Activated CD8-positive, alpha-beta T cell treated with anti-CD3 and anti-CD28 coated beads for 36 hours (primary cell): ENCODE measurements at places on chromosomes 3 and 15. TPM values are rescaled to one million over a fixed set of nuclear protein-coding genes. Genes with fewer than 3 reads are reported as not detected.

PTPRG gene
- total RNA-seq = not detected

LIPH gene
- total RNA-seq = not detected

ACAP2 gene
- total RNA-seq = 54.6 TPM

- DNase-seq = no peak
Observed at GRCh38 chr3:153137626-153138025, 24.4 kb upstream of the RAP2B start.

DNA sequence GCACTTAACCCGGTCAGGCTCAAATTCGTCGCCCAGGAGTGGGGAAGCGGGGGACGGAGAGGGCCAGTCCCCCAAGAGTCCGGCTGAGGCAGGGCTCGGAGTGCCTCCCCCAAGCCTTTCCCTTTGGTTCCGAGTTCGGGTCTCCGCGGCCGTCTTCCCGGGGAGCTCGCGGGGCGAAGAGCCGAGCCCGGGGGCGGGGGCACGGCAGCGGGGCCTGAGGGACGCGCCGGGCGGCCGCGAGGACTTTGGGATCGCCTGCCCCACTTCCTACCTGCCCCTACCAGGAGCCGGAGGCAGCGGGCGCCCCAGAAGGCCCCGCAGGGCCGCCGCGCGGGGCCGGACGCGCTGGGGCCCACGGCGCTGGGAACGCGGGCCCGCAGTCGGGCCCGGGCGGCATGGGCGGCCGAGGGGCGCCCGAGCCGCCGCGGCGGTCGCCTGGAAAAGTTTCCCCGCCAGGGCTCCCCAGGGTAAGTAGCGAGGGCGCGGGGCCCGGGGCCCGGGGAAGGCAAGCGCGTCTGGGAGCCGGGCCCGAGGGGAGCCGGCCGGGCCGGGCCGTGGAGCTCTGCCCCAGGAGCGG is 2.8 kb downstream of the FURIN start:
- no peak for DNase-seq

- DNase-seq = peak; percentile 25
Observed at GRCh38 chr3:172449466-172450149, 1.4 kb upstream of the GHSR start.

DNA sequence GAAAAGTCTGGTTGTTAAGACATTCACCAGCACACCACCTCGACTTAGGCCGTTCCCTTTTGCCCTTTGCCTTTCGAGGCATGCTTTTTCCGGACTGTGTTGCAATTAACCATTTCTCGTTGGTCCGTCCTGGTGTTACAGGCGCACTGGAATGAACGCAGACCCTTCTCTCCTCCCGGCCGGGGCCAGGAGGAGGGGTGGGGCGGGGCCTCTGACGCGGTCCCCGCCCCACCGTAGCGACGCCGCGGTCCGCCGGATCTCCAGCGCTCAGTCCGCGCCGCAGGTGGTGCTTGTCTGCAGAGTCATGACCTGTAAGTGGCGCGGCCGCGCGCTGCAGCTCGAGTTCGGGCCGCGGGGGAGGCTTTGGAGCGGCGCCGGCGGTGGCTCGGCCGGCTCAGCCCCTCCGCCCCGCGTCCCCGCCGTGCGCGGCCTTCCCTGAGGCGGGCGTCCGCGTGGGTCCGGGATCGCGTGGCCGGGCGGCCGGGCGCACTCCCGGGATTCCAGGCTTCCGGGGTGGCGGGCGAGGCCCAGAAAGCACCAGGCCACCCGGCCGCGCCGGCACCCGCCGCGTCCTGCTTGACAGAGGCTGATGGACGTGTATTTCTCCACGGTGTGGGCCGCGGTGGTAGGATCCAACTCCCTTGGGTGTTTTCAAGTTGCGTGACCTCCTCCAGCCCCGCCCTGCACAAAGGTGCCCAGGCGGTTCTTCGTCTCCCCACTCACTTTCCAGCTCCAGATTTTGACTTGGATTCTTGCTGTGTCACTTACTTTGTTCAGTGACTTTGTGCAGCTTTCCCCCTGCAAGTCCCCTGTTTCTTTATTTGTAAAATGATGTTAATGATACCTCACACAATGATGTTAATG is at the start of gene NIT2:
NIT2 (plus strand) TSS at position 270 of the 864 bp plus-strand sequence; CDS start at position 305, 35 bp downstream.
- peak; percentile 89 for DNase-seq

GRCh38 chr3:144270100-144270499 is 298.5 kb downstream of the DIPK2A start:
- no peak for DNase-seq

GRCh38 chr3:4514321-4514720 is 21.2 kb downstream of the ITPR1 start:
- DNase-seq = no peak

- DNase-seq = no peak
Observed at GRCh38 chr15:67116742-67117141, 51.3 kb downstream of the SMAD3 start.

DNA sequence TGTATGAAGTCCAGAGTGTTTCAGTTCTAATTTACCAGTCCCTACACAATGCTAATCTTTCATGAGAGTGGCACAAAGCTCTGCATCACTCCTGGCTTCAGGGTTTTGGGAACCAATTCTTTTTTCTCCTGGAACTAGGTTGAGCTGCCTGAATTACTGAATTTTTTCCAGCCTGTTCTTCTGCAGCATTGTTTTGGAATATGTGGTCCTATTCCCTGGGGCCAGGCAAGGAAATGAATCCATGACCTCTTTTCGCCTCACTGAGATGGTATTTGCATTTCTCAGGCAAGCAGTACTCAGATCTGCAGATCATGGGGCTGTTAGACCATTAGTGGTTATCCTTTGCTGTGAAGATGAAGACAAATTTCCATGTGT is 25.6 kb upstream of the GPR171 start:
- DNase-seq = no peak

DNA sequence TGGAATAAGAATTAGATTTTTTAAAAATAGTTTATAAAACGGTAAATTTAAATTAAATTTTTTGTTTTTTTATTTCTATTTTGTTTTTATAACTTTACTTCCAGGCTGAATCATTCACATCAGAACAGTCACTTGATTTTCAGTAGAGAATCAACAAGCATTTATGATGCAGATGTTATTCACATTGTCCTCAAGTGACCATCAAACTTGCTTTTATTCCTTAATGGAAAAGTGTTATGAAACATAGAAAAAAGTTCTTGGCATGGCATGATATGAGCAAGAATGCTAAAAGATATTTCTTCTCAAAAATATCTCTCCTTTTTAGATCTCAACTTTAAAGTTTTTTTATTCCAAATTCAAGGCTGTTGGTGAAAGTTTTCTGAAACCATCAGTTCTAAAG is 70.9 kb upstream of the TGFBR2 start:
- no peak for DNase-seq

DNA sequence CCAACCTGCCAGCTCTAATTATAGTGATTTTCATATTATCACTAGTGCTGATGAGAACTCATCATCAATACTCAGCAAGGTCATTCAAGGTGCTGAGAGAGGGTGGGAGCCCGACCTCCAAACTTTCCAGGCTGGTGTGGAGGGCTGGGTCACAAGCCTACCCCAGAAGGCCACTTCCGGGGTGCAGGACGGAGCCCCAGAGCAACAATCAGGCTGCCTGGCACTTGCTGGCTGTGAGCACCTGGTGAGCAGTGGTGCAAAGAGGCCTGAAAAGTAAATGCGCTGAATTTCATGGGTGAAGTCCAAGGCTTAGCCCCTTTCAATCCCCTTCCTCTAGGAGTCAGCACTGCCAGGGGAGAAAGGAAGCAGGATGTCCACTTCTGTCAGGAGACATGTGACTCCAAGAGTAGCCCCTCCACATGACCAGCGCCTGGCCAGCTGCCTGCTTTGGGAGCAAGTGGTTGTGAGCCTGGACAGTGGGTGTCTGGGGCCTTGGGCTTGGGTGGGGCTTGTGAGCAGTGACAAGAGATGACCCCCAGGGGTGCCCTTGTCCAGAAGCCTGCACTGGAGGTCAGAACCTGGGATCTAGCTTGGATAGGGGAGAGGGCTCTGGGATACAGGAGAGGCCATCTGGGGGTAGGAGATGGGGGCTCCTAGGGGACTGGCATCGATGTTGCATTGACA is 165.0 kb upstream of the TLE3 start:
- no peak for DNase-seq

GRCh38 chr15:74387621-74388362 is 20.3 kb upstream of the CYP11A1 start:
- DNase-seq = no peak

DNA sequence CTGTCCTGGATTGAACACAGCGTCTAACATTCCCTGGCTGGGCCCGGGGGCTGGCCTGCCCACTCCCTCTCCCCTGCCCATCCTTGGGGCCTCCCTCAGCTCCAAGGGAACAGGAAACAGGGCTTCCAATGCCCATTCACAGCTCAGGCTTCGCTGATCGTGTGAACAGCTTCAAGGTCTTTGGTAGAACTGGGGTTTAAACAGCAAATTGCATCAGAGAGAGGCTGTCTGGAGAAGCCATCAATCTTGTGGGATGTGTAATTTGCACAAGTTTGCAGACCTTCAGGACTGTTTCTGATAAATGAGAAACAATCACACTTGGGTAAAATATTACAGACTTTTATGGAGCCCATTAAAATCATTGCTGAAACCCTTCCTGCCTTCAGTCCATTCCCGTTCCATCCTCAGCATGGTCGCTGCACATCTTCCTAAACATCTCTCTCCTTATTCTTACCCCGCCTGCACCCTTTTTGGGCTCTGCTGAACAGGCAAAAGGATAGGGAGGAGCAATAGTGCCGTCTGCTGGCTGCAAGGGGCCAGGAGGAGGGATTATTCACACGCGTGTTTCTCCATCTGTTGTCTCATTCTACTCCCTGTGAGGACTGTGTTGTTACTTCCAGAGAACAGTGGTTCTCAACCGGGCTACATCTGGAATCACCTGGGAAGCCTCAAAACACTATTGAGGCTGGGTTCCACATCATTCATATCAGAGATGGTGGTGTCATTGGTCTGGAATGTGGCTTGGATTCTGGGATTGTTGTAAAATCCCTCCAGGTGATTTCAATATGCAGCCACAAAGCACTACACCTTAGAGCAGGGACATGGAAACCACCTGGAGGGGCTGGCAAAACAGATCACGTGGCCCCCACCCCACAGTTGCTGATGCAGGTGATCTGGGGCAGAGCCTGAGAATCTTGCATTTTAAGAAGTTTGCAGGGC is 116.3 kb downstream of the CLSTN2 start:
- DNase-seq = peak; percentile 9

- DNase-seq = no peak
Observed at GRCh38 chr3:143240886-143241285, 121.3 kb downstream of the CHST2 start.

DNA sequence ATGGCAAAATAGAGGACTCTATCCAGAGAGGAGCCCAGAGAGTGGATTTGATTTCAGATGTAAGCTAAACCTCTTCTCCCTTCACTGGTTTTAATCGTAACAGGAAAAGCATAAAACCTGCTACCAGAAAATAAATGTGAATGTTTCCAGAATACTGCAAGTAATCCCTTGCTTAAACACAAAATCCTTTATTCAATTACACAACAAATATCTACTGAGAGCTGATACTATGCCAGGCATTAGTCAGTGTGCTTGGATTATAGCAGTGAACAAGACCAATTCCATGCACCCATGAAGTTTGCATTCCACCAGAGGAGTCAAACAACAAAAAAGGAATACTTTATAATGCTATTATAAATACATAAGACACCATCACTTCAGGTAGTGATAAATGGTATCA is 15.1 kb downstream of the AVEN start:
- DNase-seq = no peak

DNA sequence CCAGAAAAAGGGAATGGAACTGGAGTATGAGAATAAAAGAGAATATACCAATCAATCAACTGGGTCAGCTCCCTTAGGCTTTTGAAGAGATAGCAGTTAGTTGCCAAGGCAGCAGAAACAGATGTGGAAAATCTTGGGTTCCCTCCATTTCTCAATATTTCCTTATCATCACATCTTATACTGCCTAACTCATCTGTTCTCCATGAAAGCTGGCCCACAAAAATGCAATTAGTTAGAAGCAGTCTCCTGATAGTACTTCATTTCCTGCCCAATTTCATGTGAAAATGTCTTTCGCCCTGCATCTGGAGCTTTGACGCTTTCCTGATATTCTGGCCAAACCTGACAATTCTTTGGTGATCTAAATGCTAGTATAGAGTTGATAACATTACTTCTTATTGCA is 30.1 kb upstream of the SPTSSB start:
- DNase-seq = no peak

DNA sequence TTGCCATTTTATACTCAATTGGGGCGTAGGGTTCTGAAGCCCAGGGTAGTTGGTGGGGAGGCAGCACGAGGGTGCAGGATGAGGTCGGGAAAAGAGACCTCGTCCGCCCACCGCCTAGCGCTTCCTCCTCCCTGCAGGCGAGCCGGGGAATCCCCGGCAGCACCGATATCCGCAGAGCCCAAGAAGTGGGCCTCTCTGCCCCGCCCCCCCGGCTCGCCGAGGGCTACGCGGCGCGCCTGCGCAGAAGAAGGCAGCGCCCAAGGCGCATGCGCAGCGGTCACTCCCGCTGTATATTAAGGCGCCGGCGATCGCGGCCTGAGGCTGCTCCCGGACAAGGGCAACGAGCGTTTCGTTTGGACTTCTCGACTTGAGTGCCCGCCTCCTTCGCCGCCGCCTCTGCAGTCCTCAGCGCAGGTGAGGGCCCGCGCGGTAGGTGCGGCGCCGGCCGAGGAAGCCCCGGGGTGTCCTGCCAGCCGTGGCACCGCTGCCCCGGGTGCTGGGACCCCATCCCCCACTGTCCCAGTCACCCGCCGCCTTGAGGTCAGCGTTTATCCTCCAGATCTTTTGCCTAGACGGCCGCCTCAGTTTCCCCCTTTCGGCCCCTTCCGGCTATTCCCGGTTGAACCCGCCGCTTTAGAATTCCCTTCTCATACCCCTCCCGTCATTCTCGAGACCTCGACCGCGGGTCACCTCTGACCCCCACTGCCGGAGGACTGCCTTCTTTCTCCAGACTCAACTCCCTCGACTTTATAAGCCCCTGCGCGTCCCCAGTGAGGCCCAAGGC is at the start of gene ALAS1:
ALAS1 (plus strand) TSS at position 319 of the 784 bp plus-strand sequence. CDS start 1,082 bp downstream, outside the sequence.
- DNase-seq = peak; percentile 95

GRCh38 chr3:175224051-175224450 is 364.9 kb downstream of the NAALADL2 start:
- DNase-seq = no peak

DNA sequence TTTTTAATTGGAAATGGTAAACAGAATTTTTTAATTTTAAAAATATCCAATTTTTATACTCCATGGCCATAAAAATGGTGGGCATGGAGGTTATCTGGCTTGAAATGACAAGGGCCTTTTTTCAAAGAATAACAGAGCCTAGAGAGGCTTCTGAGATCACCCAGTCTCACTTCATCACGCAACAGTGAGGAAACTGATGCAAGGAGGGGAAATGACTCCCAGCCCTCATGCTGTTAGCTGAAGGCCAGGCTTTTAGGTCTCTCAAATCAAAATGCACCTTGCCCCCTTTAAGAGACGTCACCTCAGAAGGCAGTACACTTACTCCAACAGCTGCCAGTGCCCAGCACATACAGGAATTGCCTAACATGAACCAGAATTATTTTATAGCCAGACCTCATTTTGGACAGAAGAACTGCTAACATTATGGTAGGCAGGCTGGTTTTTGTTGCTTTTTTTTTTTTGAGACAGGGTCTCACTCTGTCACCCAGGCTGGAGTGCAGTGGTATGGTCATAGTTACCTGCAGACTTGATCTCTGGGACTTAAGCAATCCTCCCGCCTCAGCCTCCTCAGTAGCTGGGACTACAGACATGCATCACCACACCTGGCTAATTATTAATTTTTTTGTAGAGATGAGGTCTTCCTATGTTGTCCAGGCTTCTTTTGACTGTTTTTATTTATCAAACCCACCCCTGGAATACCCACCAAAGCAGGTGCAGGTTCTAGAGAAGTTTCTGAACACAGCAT is 9.1 kb downstream of the RAB43 start:
- DNase-seq = peak; percentile 86

GRCh38 chr15:72474466-72474911 is 359 bp downstream of the ARIH1 start:
- DNase-seq = no peak

GRCh38 chr3:168168743-168169142 is 73.0 kb upstream of the GOLIM4 start:
- no peak for DNase-seq
